ENCODE measurements at places on chromosomes 1 and 21.

GRCh38 chr1:190003376-190003775 lies 474.3 kb downstream of the BRINP3 start:
- no peak for DNase-seq

DNA sequence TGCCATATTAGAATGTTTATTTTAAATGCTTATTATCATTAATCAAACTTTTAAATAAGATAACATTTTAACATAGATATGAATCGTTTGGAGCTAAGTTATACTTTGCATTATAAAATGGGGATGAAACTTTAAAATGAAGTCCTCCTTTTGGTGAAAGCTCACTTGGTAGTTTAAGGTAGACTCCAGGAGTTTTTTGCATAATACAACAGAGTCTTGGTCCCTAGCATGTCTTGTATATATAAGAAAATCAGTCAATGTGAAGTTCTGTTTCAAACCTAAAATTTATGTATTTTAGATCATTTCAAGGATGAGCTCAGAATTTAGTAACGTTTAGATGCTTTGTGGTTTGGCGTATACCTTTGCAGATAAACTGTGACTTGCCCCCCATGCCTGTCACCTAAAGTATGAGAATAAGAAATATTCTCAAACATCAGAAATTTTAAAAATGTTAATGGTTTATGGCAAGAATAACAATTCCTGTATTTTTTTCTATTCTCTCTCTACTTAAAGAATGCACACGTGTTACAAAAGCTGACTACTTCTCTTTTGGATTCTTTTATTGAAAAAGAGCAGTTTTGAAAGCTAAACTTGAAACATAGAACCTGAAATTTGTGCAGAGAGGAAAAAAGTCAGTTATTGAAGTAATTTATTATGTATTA lies 3.8 kb downstream of the NFIA start:
- no peak for DNase-seq

DNA sequence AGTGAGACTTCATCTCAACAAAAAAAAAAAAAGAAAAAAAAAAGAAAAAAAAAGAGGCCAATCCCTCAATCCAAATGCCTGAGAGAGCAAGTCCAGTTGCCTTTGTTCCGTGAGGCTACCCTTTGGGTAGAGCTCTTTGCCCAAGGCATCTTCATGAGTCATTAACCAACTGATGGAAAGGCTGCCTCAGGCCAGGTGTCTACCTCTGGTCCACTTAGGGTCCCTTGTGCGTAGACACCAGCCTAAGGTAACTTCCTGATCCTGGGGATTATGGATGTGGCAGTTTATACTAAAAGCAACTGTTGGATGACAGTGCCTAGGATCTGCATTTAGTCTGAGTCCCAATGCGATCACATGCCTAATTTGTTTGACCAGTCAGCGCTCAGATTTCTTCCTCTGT lies 20.7 kb upstream of the ZNF326 start:
- DNase-seq: no peak

GRCh38 chr1:26158271-26158907 lies 490 bp upstream of the FAM110D start:
- DNase-seq: no peak

DNA sequence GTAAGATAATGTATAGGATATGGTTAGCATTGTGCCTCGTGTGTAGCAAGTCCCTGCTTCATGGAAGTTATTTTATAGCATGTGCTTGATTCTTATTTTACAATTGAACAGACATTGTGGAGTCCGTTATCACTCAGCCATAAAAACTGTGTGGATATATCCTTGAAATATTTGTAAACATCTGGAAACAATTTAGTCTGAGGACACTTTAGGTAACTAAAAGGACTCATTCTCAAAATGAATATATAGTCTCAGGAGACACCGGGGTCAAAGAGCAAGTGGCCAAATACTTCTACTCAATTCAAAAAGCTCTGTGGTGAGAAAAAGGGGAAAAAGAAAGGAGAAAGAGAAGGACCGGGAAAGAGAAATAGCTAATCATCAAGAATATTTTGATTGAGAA lies 23.7 kb downstream of the PRRX1 start:
- DNase-seq: no peak

GRCh38 chr1:28893403-28894102 lies 20.8 kb upstream of the EPB41 start:
- DNase-seq: peak; percentile 64

DNA sequence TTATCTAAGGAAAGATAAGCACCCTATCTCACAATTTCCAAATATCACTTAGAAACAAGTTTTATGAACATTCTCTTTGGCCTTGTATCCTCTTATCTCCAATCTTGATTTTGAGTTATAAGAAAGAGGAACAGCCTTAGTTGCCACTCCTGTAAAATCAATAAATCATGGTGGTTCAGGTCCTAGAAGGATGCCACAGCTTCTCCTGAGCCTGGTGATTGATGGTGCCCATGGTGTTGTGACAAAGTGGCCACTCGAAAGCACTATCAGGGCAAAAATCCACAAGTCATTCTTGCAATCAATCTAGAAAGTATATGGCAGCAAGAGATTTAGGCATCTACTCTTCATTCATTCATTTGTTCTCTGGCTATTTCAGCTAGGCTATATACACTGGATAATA lies 27.8 kb downstream of the GBP6 start:
- DNase-seq: no peak

- DNase-seq: no peak
Observed at GRCh38 chr1:77673716-77674355, 8.6 kb downstream of the ZZZ3 start.

DNA sequence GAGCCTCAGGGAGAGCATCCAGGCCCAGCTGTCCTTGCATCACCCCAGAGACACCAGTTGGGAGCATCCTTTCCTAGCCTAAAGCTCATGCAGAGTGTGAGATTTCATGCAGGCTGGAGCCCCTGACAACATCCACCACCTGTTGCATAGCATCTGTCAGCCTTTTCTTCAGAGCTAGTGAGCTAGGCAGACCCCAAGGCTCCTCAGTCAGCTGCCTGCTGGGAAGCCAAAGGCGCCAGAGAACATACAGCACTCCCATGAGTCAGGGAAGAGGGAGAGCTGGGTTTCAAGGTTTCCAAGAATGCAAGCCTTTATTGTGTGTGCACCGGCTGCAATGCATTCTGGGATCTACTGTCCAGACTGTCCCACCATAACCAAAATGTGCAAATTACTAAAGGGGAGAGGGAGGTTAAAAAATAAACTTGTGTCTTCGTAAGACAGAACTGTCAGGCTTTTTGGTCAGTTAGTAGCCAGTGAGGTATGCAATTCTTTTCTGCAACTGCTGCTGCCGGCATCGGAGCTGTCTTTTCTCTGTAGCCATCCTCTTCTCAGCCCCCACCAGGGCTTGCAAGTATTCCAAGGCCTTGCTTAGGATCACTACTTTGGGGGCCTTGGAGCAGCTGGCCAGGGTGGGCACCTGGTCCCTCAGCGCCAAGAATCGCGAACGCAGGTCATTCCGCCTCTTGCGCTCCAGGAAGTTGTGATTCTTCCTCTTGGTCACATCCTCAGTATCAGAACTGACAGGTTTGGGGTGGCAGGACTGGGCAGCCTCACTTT lies 4.6 kb downstream of the MYCL start:
- DNase-seq: no peak

DNA sequence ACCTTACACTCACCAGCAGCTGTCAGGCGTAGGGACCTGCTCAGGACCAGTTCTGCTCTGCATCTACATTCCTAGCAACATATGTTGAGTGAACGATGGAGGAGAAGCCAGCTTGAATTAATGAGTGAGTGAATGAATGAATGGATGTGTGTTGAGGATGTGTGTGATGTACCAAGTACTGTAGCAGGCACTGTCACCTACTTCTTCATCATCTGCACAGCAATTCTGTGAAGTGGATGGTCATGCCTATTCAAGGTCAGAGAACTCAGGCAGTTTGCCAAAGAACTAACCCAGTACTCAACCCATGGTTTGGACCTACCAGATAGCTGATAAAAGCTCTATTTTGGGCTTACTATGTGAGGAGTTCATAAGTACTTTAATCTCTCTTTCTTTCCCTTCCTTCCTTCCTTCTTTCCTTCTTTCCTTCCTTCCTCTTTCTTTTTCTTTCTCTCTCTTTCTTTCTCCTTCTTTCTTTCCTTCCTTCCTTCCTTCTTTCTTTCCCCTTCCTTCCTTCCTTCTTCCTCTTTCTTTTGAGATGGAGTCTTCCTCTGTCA lies 56.9 kb downstream of the ATP1A1 start:
- no peak for DNase-seq

- DNase-seq: no peak
Observed at GRCh38 chr21:30256100-30256499, 26.6 kb downstream of the KRTAP24-1 start.

DNA sequence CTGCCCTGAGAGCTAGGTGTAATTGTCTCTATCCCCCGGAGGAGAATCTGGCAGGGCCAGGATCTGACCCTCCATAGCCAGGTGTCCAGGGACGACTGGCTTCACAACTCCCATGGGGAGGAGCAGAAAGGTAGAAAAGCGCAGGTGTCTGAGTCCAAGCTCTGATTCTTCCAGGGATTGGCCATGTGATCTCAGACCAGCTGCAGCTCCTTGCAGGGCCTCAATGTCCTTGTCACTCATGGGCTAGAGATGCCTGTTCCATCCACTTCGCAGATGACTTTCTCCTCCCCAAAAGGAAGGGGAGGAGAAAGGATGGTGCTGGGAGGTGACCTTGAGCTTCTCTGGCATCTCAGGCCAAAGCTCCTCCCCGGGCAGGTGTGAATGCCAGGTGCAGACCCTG lies 22.7 kb downstream of the HSPG2 start:
- no peak for DNase-seq

DNA sequence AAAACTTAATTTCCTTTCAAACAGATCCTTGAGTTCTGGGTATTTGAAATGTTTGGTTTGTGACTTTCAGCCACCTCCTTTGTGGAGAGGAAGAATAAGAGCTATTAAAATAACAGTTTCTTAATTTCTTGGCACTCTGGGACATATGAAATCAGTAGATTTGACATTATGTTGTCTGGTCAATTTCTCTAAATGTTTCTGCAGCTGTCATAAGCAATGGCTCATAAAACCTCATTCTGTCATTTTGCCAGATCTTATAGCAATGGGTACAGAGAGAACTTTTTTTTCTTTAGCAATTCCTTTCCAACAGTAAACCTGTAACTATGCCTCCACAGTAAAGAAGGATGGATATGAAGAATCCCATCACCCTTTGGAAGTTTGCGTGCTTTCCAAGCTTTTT lies 52.6 kb downstream of the LAMC1 start:
- no peak for DNase-seq

- DNase-seq: no peak
Observed at GRCh38 chr1:53733447-53733931, 5.5 kb downstream of the GLIS1 start.

- no peak for DNase-seq
Observed at GRCh38 chr21:44932408-44933181, 7.2 kb upstream of the SLX9 start.

- no peak for DNase-seq
Observed at GRCh38 chr1:209743145-209743482, 12.7 kb upstream of the TRAF3IP3 start.

DNA sequence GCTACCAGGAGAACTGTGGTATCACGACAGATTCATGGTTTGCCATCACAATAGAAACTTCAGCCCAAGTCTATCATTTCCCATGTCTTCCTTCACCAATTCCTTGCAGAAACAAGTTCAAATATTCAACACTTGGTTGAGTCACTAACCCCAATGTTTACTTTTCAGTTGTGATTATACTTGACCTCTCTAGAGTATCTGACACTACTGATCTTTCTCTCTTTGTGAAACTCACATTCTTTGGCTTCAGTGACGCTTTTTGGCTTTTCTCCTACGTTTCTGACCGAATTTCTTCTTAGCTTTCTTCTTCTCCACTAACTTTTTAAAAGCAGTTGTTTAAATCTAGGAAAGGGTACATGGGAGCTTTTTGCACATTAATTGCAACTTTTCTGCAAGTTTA lies 48.8 kb upstream of the HMGB4 start:
- no peak for DNase-seq

DNA sequence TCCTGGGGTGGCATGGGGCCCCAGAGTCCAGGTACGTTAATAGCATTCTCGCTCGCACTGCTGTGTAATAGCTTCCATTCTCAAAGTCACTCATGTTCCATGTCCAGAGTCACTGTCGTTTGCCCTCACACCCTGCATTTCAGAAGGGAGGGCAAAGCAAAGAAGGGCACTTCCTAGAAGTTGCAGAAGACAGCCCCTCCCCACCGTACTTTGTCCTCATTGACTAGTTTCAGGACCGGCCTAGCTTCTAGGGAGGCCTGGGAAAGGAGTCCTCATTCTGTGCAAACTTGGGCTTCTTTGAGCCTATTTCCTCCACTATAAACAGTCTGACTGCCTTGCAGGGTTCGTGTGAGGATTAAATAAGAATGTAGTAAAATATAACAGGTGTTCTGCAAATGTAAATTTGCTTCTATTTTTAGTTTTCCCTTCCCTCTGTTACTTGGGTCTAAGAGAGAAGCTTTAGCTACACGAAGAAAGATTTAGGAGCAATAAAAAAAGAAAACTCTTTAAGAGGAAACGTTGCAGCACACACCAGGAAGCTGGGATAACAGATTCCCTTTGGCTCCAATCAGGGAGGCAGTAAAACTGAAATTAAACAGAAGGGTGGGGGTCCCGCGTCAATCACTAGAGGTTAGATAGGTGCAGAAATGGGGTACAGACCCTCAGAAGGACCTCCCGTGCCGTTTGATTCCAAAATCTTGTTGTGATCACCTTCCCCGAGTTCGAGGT lies 40.1 kb downstream of the ACTL8 start:
- DNase-seq: no peak

DNA sequence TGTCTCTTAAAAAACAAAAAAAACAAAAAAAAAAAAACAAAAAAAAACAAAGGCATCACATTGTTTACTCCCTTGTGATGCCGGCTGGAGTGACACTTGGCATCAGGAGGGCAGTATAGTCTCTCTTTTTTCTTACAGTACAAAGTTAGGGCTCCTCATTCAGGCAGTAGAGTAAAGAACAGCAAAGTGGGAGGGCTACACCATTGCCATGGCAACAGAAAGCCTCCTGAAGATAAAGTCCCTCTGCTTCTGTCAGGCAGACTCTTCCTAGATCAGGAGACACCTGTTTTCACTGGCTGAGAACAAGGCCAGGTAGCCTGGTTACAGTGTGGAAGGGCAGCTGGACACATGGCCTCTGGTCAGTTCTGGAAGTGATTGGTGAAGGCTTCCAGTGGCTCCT lies 41.3 kb upstream of the RAB3GAP2 start:
- no peak for DNase-seq

DNA sequence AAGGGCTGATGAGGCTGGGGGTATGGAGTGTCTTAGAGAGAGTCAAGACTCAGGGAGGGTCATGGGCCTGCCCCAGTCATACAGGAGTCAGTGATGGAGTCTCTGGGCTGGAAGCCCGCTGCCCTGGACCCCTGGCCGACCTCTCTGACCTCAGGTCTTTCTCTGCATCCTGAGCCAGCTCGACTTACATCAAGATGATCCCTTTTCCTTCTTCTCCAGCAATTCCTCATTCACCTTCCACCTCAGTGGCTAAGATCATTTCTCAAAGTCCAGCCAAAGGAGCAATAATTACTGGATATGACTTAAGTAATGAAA lies 308.6 kb downstream of the MATN1 start:
- DNase-seq: no peak

GRCh38 chr21:46620846-46621245 lies 14.6 kb upstream of the PRMT2 start:
- DNase-seq: no peak

- no peak for DNase-seq
Observed at GRCh38 chr21:33080376-33080775, 10.4 kb downstream of the OLIG1 start.

GRCh38 chr1:203629507-203630082 lies 3.0 kb downstream of the ATP2B4 start:
- peak; percentile 71 for DNase-seq

- DNase-seq: no peak
Observed at GRCh38 chr1:25168193-25169071, 63.9 kb downstream of the SYF2 start.

- DNase-seq: no peak
Observed at GRCh38 chr1:147264158-147264768, 21.8 kb downstream of the CHD1L start.

Measured in WTC11 (cell line).